Suppressor macrophage (primary cell): ENCODE measurements at places on chromosomes 6 and 20.

DNA sequence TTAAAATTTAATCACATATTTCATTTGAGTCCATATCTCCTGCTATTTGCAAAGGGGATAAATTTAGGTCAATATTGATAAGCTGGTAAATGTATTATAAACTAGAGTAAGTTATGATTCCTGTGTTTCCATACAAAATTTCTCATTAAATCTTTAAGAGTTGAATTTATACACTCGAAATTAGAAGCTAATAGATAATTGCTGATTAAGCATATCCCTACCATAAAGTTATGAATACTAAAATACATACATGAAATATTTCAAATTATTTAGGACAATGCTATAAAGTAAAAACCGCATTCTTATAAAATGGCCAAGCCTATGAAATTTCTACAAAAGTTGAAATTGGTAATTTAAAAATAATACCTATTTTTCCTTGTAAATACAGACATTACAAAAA lies 71.5 kb downstream of the FAM184A start:
- no peak for DNase-seq

GRCh38 chr6:99492092-99492491 lies 23.1 kb downstream of the USP45 start:
- no peak for DNase-seq

GRCh38 chr20:2652724-2653555 lies 508 bp downstream of the NOP56 start:
- DNase-seq: peak; percentile 72

- DNase-seq: no peak
These were observed 14.7 kb upstream of the LAMA4 start for GRCh38 chr6:112269114-112269513.

- no peak for DNase-seq
These were observed 658.8 kb upstream of the CHD6 start for GRCh38 chr20:42276718-42277602.

DNA sequence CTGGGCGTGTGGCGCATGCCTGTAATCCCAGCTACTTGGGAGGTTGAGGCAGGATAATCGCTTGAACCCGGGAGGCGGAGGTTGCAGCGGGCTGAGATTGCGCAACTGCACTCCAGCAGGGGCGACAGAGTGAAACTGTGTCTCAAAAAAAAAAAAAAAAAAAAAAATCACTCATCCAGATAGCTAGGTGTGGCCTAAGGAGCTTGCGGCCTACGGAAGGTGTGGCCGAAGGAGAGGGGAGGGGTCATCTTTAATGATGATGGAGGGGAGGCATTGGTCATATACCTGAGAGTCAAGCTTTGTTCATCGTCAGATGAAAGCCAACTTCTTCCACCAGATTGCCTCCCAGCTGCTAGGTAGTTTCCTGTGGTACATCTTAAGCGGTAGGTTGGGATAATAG lies 801 bp upstream of the PPARD start:
- DNase-seq: no peak

- DNase-seq: no peak
These were observed 40.7 kb upstream of the SLC17A4 start for GRCh38 chr6:25713824-25714223.

DNA sequence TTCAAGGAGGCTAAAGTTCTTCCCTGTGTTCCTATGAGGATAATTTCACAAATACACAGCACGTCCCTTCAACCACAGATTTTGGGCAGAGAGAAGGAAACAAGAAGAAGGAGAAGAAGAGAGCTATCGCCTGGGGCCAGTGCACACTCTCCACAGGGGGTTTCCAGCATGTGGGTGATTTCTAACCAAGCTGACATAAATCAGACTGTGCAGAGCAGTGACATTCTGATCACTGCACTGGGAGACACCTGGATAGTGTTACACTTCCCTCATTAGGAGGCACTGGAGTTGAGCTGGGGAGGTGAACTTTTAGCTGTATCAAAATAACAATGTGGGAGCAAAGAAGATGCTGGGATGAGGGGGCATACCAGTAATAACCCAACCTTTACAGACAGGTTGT lies 71.8 kb upstream of the CENPW start:
- no peak for DNase-seq

DNA sequence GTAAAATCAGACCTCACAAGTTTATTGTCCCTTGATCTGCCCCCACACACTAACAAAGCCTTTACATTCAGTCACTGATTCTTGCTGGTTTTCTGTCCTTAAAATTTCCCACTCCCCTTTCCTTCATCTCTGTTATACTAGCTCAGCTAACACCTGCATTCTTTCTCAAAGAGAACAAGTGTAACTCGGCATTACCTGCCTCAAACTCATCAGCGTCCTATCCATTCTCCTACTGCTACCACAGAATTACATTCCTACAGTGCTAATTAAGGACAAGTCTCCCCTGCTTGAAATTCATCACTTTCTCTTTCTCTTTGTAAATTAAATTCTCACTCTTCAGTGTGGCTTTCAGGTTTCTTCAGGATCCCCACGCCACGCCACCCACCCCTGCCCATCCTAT lies 773.2 kb downstream of the FRK start:
- no peak for DNase-seq

DNA sequence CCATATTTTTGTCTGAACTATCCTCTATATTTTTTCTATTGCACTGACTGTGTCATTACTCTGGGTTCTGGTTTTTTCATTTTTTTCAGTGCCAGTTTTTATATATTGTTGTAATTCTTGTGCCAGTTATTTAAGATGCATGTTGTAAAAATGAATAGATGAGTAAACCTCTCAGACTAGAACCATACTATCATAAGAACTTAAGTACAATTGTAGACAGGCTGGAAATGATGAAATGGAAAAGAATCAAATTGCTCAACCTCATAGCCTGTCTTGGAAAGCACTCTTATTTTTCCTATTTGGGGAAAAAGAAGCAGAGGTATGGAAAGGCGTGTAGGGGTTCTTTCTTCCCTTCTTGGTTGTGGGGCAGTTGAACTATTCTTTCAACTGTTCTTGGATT lies 30.2 kb downstream of the PANK2 start:
- DNase-seq: no peak

DNA sequence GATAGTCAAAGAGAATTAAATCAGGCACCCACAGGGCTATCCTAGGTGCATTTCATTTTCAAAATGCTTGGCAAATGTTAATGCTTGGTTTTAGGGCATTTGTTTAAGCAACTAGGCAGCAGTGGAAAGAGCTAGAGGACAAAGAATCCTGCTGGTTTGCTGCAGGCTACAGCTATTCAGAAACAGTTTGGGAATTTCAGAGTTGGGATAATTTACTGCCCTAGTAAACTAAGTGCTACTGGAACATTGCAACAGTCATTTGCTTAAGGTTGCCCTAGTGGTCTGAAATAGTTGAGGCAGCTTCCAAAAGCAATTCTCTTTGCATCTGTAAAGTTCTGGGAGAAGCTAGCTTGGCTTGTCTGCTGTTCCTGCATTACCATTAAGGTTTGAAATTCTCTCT lies 312.7 kb downstream of the LAMA2 start:
- DNase-seq: no peak

DNA sequence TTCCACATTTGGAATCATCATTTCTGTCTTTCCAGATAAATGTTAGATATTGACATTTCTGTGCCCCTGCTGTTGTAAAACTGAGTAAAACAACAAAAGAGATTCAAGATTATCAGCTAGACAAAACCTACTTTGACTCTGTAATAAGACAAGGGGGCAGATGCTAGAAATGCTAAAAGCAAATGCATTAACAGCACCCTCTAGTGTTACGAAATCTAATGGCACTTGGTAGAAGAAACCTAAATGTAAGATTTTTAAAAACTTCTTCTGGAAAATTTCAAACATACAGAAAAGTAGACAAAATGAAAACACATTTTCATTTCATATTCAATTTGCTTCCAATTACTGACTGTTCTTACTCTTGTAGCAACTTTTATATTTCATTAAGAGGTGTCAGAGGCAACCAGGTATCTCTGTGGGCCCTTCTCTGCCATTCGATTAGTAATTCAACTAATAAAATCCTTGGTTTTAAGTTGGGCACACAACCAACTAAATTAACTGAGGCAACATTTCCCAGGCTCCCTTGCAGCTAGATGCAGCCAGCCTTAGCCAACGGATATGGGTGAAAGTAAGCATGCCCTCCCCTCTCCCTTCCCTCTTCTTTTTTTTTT lies 45.0 kb downstream of the SLC23A2 start:
- peak; percentile 36 for DNase-seq

DNA sequence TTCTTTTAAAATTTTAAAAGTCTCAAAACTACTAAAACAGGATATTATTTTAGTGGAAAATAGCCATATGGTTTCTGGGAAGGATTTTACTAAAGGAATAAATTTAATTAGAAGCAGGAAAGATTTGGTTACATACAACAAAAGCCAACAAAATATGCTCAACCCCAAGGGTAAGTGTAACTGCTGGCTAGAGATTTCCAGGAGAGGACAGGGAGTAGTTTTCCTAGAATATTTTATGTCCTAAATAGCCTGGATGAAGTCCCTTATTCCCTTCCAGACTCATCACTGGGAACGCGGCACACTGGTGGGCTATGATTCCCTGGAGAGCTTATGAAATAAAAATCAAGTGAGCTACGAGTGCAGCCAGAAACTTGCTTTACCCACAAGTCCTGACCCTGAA lies 66.6 kb downstream of the SGK1 start:
- DNase-seq: no peak

DNA sequence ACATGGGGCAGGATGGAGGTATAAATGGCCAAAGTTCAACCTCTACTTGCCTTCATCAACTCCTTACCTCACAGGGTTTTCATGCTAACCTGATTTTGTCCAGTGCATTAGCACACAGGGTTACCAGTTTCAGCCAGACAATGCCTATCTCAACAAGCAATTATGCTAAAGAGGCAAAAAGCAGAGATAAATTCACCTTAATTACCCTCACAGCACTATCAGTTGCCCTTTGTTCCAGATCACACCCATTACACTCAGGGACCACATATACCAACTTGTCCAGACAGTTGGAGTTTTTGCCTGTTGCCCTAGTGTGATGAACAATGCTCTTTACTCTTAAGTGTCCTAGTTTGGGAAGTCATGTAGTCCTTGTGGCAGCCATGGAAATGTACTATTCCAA lies 174.5 kb upstream of the MOCS1 start:
- no peak for DNase-seq

DNA sequence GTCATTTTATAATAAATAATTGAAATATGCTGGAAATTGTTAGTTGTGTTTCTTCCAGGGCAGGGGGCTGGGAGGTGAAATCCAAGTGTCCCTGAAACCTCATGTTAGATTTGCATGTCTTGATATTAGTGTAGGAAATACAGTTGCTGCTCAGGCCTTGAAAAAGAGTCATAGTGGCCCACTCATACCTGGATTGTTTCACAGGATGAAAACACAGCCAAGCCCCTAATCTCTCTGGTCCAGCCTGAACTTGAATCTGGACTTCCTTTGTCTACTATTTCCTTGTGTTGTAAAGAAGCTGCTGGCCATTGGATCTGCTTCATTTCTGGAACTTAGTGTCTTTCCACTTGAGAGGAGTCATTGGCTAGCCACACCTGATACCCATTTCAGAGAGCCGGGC lies 108.8 kb upstream of the JARID2 start:
- DNase-seq: no peak

DNA sequence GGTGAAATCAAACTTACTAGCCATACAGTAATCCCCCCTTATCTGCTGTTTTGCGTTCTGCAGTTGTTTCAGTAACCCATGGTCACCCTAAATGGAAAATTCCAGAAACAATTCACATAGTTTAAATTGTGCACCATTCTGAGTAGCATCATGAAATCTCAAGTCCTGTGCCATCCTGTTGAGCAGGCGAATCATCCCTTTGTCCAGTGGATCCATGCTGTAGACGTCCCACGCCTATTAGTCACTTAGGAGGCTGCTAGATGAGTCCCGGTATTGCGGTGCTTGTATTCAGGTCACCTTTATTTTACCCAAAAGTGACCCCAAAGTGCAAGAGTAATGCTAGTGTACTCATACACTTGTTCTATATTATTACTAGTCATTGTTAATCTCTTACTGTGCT lies 46.4 kb downstream of the HECA start:
- no peak for DNase-seq

DNA sequence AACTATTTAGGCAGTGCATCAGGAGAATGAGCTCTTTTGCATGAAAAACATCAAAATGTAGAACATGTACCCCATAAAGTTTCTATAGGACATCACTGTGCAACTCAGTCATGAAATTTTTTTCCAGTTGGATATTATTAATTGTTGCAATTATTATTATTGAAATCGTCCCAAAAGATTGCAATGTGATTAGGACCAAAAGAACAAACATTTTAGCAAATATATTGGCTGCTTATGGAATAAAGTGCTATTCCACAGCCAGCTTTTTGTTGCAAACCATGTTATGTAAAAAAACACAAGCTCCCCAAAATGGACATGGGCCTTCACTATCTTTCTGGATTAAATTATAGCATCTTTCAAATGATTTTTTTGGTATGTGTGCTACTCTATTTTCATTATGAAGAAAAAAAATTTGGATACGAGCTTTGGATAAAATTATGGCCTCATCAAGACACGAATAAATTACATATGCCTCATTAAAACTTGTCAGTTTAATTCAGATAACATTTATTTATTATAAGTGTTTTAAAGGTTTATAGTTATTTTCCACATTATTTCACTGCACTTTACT lies 262.7 kb upstream of the TCF21 start:
- DNase-seq: no peak

GRCh38 chr20:420721-421574 lies 12.8 kb downstream of the RBCK1 start:
- peak; percentile 46 for DNase-seq
